ENCODE measurements at places on chromosomes 5 and 9. TPM values are rescaled to one million over a fixed set of nuclear protein-coding genes. Genes with fewer than 3 reads are reported as not detected.

Gene CAVIN4
- polyA plus RNA-seq = not detected

Gene DAPK1
- polyA plus RNA-seq = 0.20 TPM

Gene TXNDC8
- not detected for polyA plus RNA-seq

Gene EIF4EBP3
- polyA plus RNA-seq = 61.7 TPM

Gene LCN2
- polyA plus RNA-seq = not detected

Gene ZNF454
- polyA plus RNA-seq = not detected

Gene CCDC69
- 70.4 TPM for polyA plus RNA-seq

Gene BAAT
- not detected for polyA plus RNA-seq

Gene MCC
- 0.72 TPM for polyA plus RNA-seq

Gene UBE2QL1
- not detected for polyA plus RNA-seq

Gene FAM114A2
- 23.3 TPM for polyA plus RNA-seq

Gene TMEM141
- polyA plus RNA-seq = 28.2 TPM

Gene NR6A1
- not detected for polyA plus RNA-seq

Gene SOHLH1
- not detected for polyA plus RNA-seq

Gene ADAMTS19
- polyA plus RNA-seq = not detected

Gene SHC3
- not detected for polyA plus RNA-seq

Gene ZBED3
- polyA plus RNA-seq = 1.4 TPM

Gene MAMDC4
- 0.22 TPM for polyA plus RNA-seq

Gene GABRA1
- polyA plus RNA-seq = not detected

Gene ANKRD18A
- polyA plus RNA-seq = 0.20 TPM

Gene CDH12
- polyA plus RNA-seq = not detected

Gene OR1Q1
- polyA plus RNA-seq = not detected

Gene C9orf50
- polyA plus RNA-seq = not detected

Gene IL7R
- 965 TPM for polyA plus RNA-seq

Gene BHMT2
- polyA plus RNA-seq = not detected

Gene SRP19
- polyA plus RNA-seq = 113 TPM

Gene TMEM232
- polyA plus RNA-seq = 0.43 TPM

Gene C9
- not detected for polyA plus RNA-seq

Gene GRAMD2B
- polyA plus RNA-seq = 3.8 TPM

Gene PCDHGA1
- polyA plus RNA-seq = not detected

Gene IRX4
- not detected for polyA plus RNA-seq

Gene CENPK
- polyA plus RNA-seq = 44.1 TPM

Gene CCL19
- polyA plus RNA-seq = not detected

Gene FOXD4L6
- not detected for polyA plus RNA-seq

Gene IL5
- polyA plus RNA-seq = not detected

Gene PHF2
- 3.5 TPM for polyA plus RNA-seq

Gene TIMD4
- 1.6 TPM for polyA plus RNA-seq

Gene RMND5B
- polyA plus RNA-seq = 56.8 TPM

Gene HMMR
- polyA plus RNA-seq = not detected

Gene TNFSF15
- polyA plus RNA-seq = not detected

Gene PCDHB2
- polyA plus RNA-seq = not detected

Gene CSF2
- polyA plus RNA-seq = not detected

Gene TIFAB
- not detected for polyA plus RNA-seq

Gene SMIM33
- 0.09 TPM for polyA plus RNA-seq

Gene ADRA1B
- not detected for polyA plus RNA-seq

Gene LRRC70
- 2.0 TPM for polyA plus RNA-seq

Gene HAPLN1
- not detected for polyA plus RNA-seq

Gene C5orf52
- not detected for polyA plus RNA-seq

Gene FBP2
- polyA plus RNA-seq = not detected

Gene GLDC
- polyA plus RNA-seq = not detected

Gene PCDHGA11
- not detected for polyA plus RNA-seq

Gene DIPK1B
- 0.31 TPM for polyA plus RNA-seq

Gene TMC1
- polyA plus RNA-seq = not detected

Gene OR1J2
- not detected for polyA plus RNA-seq

Gene PRRT1B
- not detected for polyA plus RNA-seq

Gene ANKRD31
- polyA plus RNA-seq = 0.37 TPM

Gene FAM78A
- polyA plus RNA-seq = 24.8 TPM

Gene RAB3C
- not detected for polyA plus RNA-seq
